ENCODE measurements at places on chromosomes 3 and 15.

DNA sequence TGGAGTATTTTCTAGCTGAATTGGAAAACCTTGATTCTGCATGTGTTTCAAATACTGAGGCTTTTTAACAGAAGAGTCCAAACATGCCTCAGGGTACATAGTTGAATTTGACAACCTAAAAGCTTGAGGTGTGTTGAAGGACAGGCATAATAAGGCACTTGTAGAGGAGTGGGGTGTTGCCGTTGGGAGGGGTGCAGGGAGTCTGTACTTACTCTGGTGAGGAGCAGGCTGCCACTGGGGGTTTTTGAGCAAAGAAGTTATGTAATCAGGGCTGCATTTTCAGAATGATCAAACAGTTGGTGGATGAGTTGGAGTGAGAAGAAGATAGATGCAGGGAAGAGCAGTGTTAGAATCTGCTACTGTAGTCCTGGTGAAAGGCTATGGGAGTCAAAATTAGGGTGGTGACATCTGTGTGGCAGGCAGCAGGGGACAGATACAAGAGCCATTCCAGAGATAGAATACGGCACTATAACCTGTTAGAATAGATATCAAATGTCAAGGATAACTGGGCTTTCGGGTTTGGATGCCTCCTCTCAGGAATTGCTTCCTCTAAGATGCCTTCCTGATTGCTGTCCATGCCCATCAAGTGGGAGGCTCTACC is 161.6 kb downstream of the GHSR start:
- no peak for DNase-seq

- no peak for DNase-seq
Observed at GRCh38 chr3:46660003-46660402, 33.5 kb downstream of the ALS2CL start.

- peak; percentile 75 for DNase-seq
Observed at GRCh38 chr3:149480326-149481017, 6.0 kb downstream of the TM4SF4 start.

DNA sequence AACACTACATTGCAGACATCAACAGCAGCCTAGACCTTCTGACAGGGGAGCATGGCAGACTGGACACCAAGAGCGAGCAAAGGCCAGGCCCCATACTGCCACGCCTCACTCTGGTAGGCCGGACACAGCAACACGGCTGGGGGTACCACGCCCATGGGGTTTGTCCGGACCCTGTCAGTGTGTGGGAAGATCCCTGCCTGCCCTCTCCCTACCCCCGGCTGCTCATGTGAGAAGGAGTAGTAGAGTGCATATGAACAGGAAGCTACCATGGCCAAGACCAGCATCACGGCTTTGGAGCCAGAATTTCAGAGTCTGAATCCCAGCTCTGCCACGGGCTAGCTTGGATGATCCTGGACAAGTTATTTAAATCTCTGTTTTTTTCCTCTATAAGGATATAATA is 27.9 kb downstream of the ALDH1L1 start:
- no peak for DNase-seq

DNA sequence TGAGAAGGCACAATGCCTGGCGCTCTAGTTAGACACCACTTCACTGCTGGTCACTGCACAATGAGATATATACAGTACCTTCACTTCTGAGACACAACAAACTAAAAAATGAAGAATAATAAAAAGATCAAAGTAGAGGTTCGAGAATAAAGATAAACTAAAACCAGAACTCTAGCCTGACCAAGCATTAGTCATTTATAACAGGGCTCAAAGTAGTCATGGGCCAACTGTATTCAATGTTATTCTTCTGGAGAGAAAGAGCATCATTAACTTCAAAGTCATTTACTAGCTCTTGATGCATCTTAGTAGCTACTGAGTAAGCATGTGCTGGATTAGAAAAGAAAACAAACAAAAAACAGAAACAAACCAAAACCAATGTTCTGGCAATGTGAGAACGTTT is 145.2 kb downstream of the SSR3 start:
- no peak for DNase-seq

- no peak for DNase-seq
Observed at GRCh38 chr15:38666865-38667510, 102.4 kb upstream of the RASGRP1 start.

DNA sequence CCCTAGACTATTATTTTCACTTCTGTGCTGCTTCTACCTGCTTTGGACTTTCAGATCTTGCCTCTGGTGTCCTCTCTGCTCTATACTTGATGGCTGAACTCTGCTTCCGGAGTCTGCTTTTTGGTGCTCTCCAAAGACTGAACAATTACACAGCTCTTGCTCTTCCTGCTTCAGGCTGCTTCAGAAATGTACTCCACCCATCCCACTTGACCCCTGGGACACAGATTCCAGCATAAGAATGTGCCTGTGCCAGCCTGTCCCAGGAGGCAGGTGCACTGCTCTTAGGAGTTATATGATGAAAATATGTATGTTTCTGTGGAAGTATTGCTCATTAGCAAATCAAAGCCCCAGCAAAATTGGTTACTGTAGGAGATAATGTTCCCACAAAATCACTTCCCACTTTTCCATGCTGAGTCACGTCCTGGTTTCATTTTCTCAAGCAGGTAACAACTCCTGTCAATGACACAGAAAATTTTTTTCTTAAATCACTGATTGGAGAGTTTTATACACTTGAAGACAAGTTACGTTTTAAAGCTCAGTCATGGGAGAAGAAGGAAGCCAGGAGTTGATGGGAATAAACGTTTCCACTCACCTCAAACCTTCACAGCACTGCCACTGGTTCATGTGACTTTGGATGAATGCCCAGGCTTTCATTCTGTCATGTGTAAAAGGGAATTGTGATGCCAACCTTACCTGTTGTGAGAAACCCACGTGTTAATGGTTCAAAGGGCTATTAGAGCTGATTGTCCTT is 239.4 kb upstream of the ZPLD1 start:
- DNase-seq, result no peak

All from CD14-positive monocyte (primary cell).